ENCODE measurements at places on chromosomes 2 and 18.

- DNase-seq: no peak
Observed at GRCh38 chr2:131557558-131558321, 30.1 kb downstream of the CCDC74A start.

DNA sequence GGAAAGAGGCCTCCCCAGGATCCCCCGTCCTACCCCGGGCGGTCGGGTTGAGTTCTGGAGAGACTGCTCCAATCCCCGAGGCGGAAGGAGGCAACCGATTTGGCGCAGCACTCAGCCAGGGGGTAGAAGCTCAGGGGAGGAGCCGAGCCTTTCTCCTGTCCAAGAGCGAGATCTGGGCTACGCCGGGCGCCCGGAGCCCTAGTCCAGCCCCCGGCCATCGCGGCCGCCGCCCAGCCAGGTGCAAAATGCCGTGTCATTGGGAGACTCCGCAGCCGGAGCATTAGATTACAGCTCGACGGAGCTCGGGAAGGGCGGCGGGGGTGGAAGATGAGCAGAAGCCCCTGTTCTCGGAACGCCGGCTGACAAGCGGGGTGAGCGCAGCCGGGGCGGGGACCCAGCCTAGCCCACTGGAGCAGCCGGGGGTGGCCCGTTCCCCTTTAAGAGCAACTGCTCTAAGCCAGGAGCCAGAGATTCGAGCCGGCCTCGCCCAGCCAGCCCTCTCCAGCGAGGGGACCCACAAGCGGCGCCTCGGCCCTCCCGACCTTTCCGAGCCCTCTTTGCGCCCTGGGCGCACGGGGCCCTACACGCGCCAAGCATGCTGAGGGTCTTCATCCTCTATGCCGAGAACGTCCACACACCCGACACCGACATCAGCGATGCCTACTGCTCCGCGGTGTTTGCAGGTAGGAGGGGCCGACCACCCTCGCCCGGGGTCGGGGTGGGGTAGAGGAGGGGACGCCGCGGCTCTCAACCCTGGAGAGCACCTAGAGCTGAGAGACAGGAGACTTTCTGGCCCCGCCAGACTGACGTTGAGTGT is at the start of gene DYSF:
DYSF (plus strand) TSS at position 158 of the 817 bp plus-strand sequence.
- peak; percentile 15 for DNase-seq

DNA sequence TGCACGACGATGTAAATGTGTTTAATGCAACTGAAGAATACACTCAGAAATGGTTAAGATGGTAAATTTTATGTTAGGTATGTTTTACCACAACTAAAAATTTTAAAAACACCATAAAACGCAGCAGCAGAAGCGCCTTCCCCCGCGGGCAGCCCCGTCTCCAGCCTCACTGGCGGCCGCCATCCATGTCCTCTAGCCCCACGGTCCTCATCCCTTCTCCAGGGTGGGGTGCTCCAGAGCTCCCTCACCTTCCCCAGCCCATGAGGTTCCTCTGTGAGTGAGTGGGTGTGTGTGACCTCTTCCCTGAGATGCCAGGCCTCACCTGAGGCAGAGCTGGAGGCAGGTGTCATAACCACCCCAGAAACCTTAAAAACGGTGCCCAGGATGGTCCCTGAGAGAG is 17.0 kb downstream of the INHBB start:
- DNase-seq: no peak

- no peak for DNase-seq
Observed at GRCh38 chr2:164589522-164589921, 31.8 kb downstream of the GRB14 start.

DNA sequence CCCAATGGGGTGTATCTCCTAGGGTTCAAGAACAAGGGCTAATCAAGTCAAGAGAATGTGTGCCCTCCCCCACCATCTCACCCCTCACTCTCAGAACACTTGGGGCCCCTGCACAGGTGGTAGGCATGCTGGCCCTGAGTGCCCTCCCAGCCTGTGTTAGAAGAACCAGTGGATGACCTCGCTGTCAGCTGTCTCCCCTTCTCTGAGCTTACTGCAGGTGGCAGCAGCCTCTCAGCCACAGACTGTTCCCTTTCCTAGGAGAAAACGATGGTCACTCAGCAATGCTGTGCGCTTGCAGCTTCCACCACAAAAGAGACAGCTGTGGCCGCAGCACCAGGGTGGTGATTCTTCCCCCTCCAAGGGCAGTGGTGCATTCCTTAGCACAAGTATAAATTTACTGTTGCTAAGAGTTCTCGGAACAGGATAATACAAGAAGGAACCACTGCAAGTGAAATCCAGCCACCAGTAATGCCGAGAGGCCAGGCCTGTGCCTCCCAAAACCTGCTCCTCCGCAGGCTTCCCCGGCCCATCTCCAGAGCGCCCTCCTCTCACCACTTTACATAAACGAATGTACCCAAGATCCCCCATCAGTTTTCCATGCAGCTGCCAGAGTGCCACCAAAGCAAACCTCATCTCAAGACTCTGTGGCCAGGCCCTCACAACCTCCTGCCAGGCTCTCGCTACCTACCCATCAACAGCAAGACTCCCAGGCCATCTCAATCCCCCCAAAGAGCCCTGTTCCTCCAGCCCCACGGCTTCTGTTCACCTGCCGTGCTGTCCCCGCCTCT is 935 bp upstream of the RAMP1 start:
- peak; percentile 15 for DNase-seq

DNA sequence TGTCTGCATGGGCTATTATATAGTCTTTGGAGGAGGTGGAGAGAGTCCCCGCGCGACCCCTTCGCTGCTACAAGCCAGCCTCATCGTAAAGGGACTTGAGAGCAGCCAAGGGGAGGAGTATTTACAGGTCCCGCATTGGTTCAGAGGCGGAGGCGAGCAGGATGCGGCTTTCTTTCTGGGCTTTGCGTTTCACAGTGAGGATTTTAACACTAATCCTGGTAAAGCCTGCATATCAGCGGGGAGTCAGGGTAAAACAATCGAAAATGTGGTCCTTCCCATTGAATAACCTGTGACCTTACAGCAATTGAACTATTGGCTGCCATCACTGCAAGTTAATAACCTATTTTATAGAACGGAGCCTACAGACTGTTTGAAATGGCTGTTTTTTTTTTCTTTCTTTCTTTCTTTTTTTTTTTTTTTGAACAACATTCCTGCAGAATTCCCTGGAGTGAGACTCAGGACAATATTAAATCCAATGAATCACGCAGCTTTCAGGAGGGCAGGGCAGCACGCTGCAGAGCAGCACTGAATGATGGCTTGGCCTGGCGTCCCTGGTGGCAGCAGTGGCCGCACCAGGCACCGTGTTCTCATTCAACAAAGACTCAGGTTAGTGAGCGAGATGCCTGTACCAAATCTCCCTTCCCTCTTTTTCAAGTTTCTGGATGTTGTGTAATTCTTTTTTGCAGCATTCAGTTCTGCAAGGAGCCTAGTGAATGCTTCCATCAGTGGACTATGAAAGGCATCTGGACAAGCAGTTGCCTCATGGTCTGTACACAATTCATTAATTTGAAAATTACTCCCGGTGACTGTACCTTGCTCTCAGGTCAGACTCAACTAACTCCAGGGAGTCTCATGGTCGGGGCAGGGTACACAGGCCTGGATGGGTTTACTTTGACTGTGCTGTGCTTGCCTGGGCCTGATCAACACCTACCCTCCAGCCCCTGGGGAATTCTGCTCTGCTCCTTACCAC is 19.8 kb downstream of the SMIM21 start:
- DNase-seq: no peak

DNA sequence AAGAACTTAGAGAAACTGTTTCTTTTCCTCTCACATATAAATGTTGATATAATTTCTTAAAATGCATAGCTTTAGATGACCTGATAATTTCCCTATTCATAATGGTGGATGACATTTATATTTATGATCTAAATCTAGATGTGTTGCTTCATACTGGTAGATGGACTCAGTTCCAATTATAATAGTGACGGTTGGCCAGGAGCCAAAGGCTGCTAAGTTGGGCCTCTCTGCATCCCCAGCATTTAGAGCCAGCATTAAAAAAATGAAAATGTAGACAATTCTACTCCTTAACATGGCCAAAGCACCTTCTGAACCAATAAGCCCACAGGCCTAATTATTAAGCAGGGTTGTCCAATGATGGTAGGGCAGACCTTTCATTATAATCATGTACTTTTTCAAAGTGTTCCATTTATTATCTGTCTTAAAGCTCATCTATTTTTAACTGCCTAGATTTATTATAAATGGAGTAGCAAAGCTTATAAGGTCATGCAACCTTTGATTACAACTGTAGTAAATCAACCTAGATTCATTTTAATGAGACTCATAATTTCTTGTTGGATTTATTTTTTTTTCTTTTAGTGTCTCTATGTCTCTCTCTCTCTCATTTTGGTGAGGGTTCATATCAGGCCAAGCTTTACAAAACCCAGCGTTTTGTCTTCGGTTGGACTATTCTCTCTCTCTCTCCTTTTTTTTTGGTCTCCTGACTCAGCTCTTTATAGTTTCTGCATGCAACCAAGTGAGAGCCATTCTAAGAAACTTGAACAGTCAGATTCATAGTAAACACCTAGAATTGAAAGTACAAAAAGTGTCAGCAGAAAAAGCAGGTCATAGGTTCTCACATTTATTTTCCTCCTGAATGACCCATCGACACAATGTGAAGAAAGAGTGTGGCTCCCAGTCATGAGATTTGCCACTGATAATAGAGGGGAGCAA is 2016.1 kb upstream of the PIK3C3 start:
- DNase-seq: no peak

- no peak for DNase-seq
Observed at GRCh38 chr2:33573657-33574056, 25.4 kb downstream of the FAM98A start.

Measured in NCI-H2081 (cell line).